Naive thymus-derived CD8-positive, alpha-beta T cell (primary cell): ENCODE measurements at places on chromosomes 6 and 20. TPM values are rescaled to one million over a fixed set of nuclear protein-coding genes. Genes with fewer than 3 reads are reported as not detected.

The CLDN20 gene
- not detected for total RNA-seq

The KIFC1 gene
- 1.2 TPM for total RNA-seq

The PSORS1C2 gene
- total RNA-seq = not detected

The MYCT1 gene
- not detected for total RNA-seq

The PFDN6 gene
- 30.4 TPM for total RNA-seq
